ENCODE measurements at places on chromosomes 7 and 10. TPM values are rescaled to one million over a fixed set of nuclear protein-coding genes. Genes with fewer than 3 reads are reported as not detected.

MYOZ1 gene
- total RNA-seq = 1.9 TPM

CCL24 gene
- not detected for total RNA-seq

DRGX gene
- total RNA-seq = not detected

TMEM270 gene
- total RNA-seq = not detected

HOXA7 gene
- not detected for total RNA-seq

PAPOLB gene
- total RNA-seq = not detected

SLC39A12 gene
- 0.22 TPM for total RNA-seq

C10orf53 gene
- total RNA-seq = not detected

MOSPD3 gene
- total RNA-seq = 3.0 TPM

RNF133 gene
- total RNA-seq = 0.53 TPM

SHTN1 gene
- total RNA-seq = 17.3 TPM

RNF32 gene
- total RNA-seq = 3.0 TPM

SERPINE1 gene
- total RNA-seq = not detected

CCAR1 gene
- 92.7 TPM for total RNA-seq

PTPRZ1 gene
- total RNA-seq = 154 TPM

NDUFB8 gene
- 124 TPM for total RNA-seq

TFEC gene
- total RNA-seq = 0.06 TPM

TACC2 gene
- 10.7 TPM for total RNA-seq

NPSR1 gene
- total RNA-seq = not detected

PNPLA8 gene
- total RNA-seq = 33.4 TPM

AGBL3 gene
- 2.1 TPM for total RNA-seq

GIMAP6 gene
- total RNA-seq = not detected

GIGYF1 gene
- total RNA-seq = 24.2 TPM

AKR1C8 gene
- not detected for total RNA-seq

GIMAP2 gene
- total RNA-seq = not detected

CCDC172 gene
- total RNA-seq = not detected

NCF1 gene
- total RNA-seq = not detected

C1QL3 gene
- total RNA-seq = 0.28 TPM

ITPRID1 gene
- total RNA-seq = not detected

STAG3 gene
- total RNA-seq = 1.2 TPM

THSD7A gene
- 0.22 TPM for total RNA-seq

SFR1 gene
- 18.2 TPM for total RNA-seq

FAM241B gene
- 2.6 TPM for total RNA-seq
